ENCODE measurements at places on chromosomes 1 and 21.

DNA sequence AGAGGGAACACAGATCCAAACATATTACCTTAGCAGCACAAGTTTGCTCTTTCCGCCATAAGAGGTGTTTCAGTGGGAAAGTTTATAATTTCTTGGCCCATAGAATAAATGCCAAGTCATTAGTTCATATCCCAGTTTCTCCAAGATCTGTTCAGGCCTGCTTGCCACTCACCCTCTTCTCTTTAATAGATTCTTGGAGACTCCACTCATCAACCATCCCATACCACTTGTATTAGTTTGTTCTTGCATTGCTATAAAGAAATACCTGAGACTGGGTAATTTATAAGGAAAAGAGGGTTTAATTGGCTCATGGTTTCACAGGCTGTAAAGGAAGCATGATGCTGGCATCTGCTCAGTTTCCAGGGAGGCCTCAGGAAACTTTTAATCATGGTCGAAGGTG lies 34.8 kb upstream of the MYSM1 start:
- DNase-seq = no peak

DNA sequence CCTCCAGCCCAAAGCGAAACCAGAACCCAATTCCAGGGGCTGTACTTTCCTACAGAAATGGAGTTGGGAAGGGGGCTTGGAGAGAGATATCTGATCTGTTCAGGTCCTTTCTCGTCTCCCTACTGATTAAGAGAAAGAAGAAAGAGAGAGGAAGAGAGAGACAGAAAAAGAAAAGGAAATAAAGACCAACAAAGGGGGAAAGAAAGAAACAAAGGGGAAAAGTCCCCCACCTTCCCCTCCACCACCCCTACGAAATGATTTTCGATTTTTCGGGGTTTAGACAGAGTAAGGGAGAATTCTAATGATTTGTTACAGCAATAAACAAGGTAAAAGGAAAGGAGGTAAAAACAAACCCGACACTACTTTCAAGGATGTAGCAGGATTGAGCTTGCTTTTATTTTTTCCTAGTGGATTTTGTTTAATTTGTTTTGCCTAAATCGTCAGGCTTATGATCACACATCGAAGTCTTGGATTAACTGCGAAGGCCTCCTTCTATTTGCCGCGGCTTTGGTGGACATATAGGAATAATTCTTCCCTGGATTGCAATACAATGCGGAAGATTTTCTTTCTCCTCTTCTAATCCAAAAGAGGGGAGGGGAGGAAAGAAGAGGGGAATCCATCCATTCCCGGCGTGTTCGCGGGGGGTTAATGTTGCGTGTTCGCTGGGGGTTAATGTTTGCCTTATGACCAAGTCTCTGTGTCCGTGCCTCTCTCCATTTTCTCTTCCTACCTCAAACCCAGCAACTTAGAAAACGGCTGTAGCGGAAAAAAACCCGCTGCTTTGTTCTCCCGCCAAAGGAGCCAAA lies 1.9 kb downstream of the TAL1 start:
- no peak for DNase-seq

- no peak for DNase-seq
These were observed 74.6 kb downstream of the LMO4 start for GRCh38 chr1:87403061-87403820.

DNA sequence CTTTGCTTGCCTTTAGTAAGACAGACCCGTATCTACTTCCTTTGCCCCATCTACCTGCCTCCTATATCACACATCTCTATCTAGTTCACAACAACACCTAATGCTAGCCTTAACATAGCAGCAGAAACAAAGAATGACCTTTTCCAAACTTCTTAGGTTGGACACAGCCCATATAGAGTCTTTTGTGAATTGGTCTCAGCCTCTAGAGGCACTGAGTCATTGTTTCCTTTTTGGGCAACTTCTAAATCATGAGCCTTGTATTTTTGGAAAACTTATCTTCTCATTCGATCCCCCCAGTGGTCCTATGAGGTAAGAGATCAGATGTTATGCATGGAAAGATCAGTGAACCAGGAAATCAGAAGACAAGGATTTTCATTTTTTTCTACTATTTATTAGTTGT lies 679.4 kb upstream of the USP24 start:
- no peak for DNase-seq

- no peak for DNase-seq
These were observed 9.5 kb upstream of the GOLT1A start for GRCh38 chr1:204223129-204223860.

DNA sequence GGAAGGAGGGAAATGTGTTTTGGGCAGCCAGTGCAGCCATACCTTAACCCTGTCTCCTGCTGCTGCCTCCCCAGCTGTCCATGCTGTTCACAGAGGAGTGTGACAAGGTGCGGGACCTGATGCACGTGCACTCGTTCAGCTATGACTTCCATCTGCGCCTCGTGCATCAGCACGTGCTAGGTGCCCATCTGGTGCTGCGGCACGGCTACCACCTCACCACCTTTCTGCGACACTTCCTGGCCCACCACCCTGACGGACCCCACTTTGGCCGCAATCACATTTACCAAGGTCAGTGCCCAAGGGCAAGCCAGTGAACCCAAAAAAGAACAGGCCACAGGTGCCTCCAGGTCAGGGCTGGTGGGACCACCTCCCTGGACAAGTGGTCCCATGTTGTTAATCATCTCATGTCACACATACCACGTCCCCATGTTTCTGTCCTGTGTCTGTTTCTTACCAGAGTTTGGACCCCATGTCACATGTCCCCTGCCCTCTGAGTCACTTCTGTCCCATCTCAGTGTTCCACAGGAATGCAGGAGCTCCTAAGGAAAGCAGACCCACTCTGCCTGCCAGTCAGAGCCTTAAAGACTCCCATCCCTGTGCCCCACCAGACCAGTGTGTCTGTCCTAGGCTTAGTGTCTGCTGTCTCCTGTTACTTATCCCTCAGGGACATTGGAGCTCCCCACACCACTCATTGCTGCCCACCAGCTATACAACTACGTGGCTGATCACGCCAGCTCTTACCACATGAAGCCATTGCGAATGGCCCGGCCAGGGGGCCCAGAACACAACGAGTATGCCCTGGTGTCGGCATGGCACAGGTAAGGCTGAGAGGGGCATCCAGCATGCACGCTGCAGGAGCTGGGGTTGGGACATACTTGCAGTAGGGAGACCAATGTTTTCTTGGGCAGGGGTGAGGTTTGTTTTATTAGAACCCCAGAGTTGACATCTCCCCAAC lies 6.6 kb downstream of the HYI start:
- DNase-seq = no peak

- DNase-seq = no peak
These were observed 81.5 kb downstream of the MRPS6 start for GRCh38 chr21:34154878-34155277.

GRCh38 chr1:3052501-3052900 lies 16.5 kb upstream of the PRDM16 start:
- no peak for DNase-seq

DNA sequence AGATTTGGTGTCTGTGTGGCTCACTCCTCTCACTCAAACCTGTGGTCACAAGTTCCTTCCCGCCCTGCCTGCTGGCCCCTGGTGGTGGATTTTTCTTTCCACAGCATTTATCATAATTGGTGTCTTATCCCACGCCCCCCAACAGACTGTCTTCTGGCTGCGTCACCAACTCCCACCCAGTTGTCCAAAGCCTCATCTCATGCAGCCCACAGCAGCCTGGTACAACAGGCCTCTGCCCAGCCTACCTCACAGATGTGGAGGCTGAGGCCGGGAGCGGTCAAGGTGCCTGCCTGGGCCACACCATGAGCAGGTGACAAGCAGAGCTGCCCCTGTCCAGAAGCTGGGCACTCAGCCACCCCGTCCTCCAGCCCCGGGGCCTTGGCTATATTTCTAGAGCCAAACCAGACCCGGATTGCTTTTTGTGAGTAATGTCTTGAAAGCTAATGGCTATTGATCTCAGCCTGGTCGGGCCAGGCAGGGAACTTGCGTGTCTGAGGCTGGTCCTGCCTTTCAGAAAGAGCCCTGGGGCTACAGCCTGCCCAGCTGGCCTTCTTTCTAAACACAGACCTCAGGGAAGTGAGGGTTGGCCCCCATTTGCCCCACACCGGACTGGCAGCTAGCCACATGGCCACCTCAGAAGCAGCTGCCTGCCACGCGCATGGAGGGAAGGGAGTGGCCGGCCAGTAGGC lies 2.6 kb downstream of the KCNAB2 start:
- no peak for DNase-seq

- DNase-seq = no peak
These were observed 3.2 kb upstream of the DISP3 start for GRCh38 chr1:11475748-11476147.

DNA sequence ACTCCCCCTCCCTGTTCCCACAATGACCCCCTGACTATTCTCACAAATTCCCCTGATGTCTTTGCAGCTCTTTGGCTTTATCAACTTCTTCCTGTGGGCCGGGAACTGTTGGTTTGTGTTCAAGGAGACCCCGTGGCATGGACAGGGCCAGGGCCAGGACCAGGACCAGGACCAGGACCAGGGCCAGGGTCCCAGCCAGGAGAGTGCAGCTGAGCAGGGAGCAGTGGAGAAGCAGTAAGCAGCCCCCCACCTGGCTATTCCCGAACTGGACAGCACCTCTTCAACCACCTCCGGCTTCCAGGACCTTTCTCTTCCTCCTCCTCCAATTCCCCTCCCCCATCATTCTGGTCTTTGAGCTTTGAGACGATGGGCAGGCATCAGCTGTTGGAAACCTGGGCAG lies 4.4 kb upstream of the ATXN7L2 start:
- no peak for DNase-seq

DNA sequence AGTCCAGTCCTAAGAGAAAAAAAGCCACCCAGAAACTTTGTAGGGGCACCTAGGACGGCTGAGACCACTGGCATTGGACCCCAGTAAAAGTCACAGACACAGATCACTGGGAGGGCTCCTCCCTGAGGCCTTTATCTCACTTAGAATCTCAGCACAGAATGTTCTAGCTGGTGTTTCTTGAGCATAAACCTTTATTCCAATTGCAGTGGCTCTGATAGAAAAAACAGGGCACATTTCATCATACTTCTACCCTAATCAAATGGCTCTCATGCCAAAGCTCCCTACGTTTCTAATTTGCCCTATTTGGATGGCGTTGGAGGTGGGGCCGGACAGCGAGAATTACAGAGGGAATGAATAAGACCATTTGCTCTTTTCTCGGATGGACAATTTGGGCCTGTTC lies 53.8 kb downstream of the NGF start:
- DNase-seq = no peak

DNA sequence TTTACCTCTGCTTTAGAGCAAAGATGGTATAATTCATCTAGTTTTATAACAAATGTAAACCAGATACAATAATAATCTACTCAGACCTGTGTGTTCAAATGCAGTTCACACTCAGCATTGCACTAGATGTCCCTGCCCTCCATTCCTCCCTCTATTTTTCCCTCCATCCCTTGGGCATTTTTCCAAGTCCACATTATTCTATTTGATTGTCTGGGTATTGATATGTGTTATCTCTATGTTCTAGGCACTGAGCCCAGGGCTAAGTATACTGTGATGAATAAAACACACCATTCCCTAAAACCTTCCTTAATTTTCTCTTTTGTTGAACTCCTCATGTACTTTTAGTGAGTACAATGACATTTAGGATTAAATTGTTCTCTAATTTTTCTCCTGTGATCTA lies 66.2 kb upstream of the HMCN1 start:
- no peak for DNase-seq

DNA sequence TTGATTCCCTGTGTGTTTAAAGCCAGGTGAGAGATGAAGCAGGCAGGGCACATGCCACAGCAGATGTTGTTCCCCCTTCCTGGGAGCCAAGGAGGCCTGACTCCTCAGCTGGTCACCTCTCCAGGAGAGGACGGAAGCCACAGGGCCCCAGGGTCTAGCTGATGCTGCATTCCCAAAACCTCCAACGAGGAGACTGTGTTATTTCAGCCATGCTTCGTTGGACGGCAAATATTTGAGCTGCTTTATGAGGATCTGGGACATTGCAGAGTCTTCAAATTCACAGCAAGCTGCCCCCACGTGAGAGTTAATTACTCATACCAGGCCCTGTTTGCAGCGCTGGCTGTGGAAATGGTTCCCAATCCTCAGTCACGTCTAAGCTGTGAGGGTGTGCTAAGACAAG lies 85.3 kb downstream of the CDC7 start:
- no peak for DNase-seq

- no peak for DNase-seq
These were observed 39.5 kb downstream of the TGFB2 start for GRCh38 chr1:218384581-218384993.

- DNase-seq = no peak
These were observed 5.7 kb downstream of the DNAJC11 start for GRCh38 chr1:6695868-6696267.

DNA sequence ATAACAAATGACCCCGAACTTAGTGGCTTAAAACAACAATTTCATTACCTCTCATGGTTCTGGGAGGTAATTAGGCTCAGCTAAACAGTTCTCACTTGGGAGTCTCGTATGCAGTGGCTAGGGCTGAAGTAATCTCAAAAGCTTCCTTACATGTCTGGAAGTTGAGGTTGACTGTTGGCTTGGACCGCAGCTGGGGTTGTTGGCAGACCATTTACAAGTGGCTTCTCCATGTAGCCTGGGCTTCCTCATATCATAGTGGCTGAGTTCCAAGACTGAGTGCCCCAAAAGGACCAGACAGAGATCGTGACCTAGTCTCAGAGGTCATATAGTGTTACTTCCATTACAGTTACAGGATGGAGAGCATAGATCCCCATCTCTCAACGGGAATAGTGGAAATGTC lies 2.4 kb upstream of the POGZ start:
- no peak for DNase-seq

GRCh38 chr1:55402142-55402541 lies 187.0 kb upstream of the USP24 start:
- DNase-seq = no peak
